ENCODE measurements at places on chromosomes 6 and 20. TPM values are rescaled to one million over a fixed set of nuclear protein-coding genes. Genes with fewer than 3 reads are reported as not detected.

PRR18 gene
- total RNA-seq: 0.13 TPM

DNA sequence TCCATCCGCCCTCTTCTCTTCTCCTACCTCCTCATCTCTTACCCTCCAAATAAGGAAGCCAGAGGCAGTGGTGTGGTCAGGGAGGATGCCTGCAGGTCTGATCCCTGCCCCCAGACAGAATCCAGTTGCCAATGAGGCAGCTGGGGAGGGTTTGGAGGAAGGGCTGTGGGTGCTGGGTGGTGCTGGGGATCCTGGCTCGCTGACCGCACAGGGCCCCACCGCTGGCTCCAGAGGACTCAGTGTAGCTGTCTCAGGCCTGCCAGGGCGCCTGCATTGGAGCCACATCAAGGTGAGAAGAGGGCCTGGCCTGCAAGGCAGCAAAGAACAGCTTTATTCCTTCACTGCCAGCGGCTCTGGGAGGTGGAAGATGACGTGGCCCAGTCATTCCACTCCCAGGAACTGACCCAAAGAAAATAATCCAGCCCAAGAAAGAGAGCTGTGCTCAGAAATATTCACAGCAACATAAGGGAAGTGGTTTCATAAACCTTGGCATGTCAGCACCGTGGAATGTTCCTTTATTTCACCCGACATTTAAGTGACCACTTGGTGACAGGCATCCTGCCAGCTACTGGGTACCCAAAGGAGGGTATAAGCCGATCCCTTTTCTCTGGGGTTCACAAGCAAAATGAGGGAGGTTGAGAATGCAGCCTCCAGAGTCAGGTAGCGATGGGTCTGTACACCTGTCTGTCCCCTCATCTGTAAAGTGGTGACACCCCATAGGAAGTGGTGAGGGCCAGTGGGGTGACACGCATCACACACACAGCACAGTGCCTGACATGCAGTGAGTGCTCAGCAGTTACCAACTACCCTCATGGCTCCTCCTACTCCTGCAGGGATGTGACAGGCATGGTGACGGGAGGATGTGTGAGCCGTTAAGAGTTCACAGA is 125.1 kb downstream of the SNX5 start:
- DNase-seq: peak; percentile 76

CDSN gene
- total RNA-seq: not detected

GRCh38 chr6:50380406-50381098 is 330.8 kb upstream of the DEFB112 start:
- DNase-seq: no peak

DNA sequence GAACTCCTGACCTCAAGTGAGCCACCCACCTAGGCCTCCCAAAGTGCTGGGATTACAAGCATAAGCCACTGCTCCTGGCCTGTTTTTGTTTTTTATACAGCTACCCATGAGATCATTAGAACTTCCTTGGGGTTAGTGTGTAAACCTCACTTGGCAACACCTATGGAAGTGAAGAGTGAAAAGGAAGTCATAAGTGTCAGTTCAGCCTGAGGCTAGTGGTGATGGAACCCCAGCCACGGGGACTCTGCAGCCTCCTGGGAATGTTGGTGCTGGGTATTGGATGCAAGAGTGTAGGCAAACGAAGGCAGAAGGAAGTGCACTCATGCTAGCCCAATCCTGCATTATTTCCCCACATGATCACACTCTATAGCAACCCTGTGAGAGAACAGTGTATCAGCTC is 33.6 kb upstream of the FUCA2 start:
- no peak for DNase-seq

- DNase-seq: no peak
Measured at GRCh38 chr20:9447182-9447581, 67.2 kb upstream of the LAMP5 start.

DNA sequence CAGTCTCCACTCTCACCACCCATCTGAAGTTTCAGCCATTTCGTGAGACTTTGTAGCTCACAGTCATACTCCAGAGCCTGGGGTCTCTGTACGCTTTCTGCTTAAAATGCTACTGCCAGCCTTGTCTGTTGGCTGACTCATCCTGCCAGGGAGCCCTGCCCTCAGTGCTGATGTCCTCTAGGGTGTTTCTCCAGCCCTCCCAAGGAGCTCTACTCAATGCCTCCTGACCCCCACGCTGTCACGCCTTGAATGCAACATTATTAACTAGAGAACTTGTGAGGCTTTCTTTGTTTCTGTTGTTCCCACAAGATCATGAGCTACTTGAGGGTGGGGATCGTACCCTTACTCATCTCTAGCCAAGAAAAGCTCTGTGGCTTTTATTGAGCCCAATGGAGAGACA is 20.1 kb downstream of the KIF16B start:
- no peak for DNase-seq

DNA sequence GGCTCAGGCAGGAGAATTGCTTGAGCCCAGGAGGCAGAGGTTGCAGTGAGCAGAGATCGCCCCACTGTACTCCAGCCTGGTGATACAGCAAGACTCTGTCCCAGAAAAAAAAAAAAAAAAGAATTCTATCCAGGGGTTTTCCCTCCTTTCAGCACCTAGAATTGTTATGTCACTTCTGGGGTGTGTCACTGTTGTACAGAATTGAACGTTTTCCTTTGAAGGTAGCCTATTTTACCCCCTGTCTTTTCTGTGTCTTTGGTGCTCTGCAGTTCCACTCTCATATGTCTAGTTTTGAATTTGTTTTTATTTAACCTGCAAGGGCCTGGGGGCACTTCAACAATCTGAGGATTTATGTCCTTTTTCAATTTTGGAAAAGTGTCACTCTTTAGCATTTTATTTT is 19.3 kb upstream of the ARID1B start:
- DNase-seq: no peak

GRCh38 chr6:149248693-149249369 is 68.7 kb upstream of the TAB2 start:
- DNase-seq: no peak

GRCh38 chr6:167472880-167473279 is 148.0 kb downstream of the TTLL2 start:
- no peak for DNase-seq
